Activated naive CD8-positive, alpha-beta T cell treated with anti-CD3 and anti-CD28 coated beads, Interleukin-2, amount 10 ng/mL, durations not matched to agents 7 days and 5 days (primary cell): ENCODE measurements at places on chromosomes 4 and X.

DNA sequence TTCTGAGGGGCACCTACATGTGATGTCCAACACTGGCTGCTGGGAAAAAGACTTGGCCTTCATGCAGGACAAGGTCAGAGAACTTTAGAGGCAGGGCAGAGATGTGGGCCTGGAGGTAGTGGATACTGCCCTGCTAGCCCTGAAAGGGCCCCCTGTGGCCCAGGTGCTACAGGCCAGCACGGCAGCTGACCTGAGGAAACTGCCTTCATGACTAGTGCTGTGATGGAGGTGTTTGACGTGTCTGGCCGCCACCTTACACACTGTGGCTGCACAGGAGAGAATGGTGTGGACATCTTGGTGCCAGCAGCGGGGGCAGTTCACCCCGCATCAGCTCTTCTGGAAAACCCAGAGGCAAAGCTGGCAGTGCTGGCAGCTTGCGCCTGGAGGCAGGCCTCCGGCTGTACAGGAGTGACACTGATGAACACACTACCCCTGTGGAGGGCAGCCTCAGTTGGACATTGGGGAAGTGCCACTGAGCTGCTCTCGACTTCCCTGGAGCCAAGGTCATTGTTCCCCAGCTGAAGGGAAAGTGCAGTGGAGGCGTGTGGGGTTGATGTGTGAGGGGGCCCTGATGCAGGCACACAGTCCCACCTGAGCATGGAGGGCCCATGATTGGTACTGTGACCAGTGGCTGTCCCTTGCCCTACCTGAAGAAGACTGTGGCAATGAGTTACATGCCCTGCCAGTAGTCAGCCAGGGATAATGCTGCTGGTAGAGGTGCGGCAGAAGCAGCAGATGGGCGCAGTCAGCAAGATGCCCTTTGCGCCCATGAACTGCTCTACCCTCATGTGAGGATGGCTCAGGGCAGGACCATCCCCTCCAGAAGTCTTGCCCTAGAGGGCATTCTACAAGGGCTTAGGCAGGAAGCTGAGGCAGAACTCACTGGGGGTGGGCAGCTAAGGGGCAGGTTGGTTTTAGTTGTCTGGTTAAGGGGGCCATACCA lies 36.9 kb downstream of the COQ2 start:
- no peak for DNase-seq
- H3K4me1 ChIP-seq: peaks cover 41% of the 10 kb centered on the region
- peaks cover 46% of the 10 kb centered on the region for H3K36me3 ChIP-seq

- no peaks in the 10 kb centered on the region for H3K36me3 ChIP-seq
- peaks cover 1% of the 10 kb centered on the region for H3K4me1 ChIP-seq
- DNase-seq: no peak
- peaks cover 3% of the 10 kb centered on the region for H3K27me3 ChIP-seq
Measured at GRCh38 chr4:113147498-113148111, 98.2 kb downstream of the ANK2 start.

- H3K4me1 ChIP-seq: peaks cover 55% of the 10 kb centered on the region
- no peak for DNase-seq
- H3K36me3 ChIP-seq: peaks cover 8% of the 10 kb centered on the region
- H3K4me3 ChIP-seq: peak overlapping the region; percentile 95
- H3K27me3 ChIP-seq: no peaks in the 10 kb centered on the region
- H3K27ac ChIP-seq: peak overlapping the region; percentile 97
Measured at GRCh38 chrX:19799319-19800182, 87.8 kb downstream of the SH3KBP1 start.

DNA sequence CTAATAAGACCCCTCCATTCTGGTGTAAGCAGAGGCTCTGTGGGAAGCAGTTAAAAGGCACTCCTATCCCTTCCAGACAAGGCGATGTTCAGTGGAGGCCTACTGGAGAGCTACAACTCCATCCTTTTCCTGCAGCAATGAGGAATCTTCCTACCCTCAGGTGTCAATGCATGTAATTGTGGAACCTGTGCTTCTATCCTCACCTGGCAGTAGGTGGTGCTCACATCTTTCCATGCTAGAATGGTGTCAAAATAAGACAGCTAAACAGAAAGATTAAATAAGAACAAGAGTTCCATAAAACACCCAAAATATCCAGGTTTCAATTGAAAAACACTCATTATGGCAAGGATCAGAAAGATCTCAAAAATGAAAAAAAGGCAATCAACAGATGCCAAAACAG lies 224.6 kb downstream of the IL15 start:
- no peaks in the 10 kb centered on the region for H3K27me3 ChIP-seq
- H3K36me3 ChIP-seq: no peaks in the 10 kb centered on the region
- no peak for DNase-seq
- no peaks in the 10 kb centered on the region for H3K4me1 ChIP-seq
- H3K4me3 ChIP-seq: no peak overlapping the region
- no peak overlapping the region for H3K27ac ChIP-seq

DNA sequence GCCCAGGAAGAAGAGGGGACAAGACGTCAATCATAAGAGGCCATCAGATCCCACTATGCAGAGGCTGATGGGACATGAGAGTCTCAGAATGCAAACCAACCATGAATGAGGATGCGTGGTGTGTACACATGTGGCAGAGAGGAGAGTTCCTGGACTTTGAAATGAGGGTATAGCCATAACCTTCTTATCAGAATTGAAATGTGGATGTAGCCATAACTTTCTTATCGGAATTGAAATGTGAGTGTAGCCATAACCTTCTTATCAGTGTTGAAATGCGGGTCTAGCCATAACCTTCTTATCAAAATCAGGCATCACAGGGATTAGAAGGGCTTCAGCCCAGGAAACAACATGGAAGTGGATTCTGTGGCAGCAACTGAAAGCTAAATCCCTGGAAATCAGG lies 415.5 kb upstream of the FAT1 start:
- no peaks in the 10 kb centered on the region for H3K4me1 ChIP-seq
- no peak overlapping the region for H3K4me3 ChIP-seq
- H3K27me3 ChIP-seq: no peaks in the 10 kb centered on the region
- no peak for DNase-seq
- H3K27ac ChIP-seq: no peak overlapping the region
- H3K36me3 ChIP-seq: no peaks in the 10 kb centered on the region

- H3K27ac ChIP-seq: no peak overlapping the region
- no peak overlapping the region for H3K4me3 ChIP-seq
- DNase-seq: no peak
- H3K4me1 ChIP-seq: no peaks in the 10 kb centered on the region
- no peaks in the 10 kb centered on the region for H3K36me3 ChIP-seq
Measured at GRCh38 chr4:95141361-95141760, 383.6 kb downstream of the BMPR1B start.

- H3K4me1 ChIP-seq: peaks cover 4% of the 10 kb centered on the region
- no peaks in the 10 kb centered on the region for H3K27me3 ChIP-seq
- no peak for DNase-seq
- H3K27ac ChIP-seq: no peak overlapping the region
- H3K4me3 ChIP-seq: peak overlapping the region; percentile 42
Measured at GRCh38 chrX:47573341-47574075, 8.7 kb upstream of the TIMP1 start.

GRCh38 chr4:135382280-135382959 lies 1180.8 kb upstream of the PABPC4L start:
- no peak for DNase-seq
- H3K4me1 ChIP-seq: no peaks in the 10 kb centered on the region
- no peaks in the 10 kb centered on the region for H3K36me3 ChIP-seq
- no peak overlapping the region for H3K27ac ChIP-seq
- H3K27me3 ChIP-seq: no peaks in the 10 kb centered on the region

DNA sequence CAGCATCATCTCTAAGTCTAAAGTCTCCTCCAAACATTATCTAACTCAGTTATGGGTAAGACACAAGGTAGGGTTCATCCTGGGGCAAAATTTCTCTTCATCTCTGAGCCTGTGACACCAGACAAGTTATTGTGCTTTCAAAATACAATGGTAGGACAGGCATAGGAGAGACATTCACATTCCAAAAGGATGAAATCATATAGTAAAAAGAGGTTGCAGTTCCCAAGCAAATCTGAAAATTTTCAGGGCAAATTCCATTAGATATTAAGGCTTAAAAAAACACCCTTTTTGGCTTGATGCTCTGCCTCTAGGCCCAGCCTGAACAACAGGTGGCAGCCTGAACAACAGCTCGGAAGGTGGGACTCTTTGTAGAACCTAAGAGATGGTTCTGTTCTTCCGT lies 448.3 kb upstream of the SLIT2 start:
- H3K4me3 ChIP-seq: no peak overlapping the region
- no peak overlapping the region for H3K27ac ChIP-seq
- no peaks in the 10 kb centered on the region for H3K4me1 ChIP-seq
- no peaks in the 10 kb centered on the region for H3K27me3 ChIP-seq
- no peaks in the 10 kb centered on the region for H3K36me3 ChIP-seq
- DNase-seq: no peak

DNA sequence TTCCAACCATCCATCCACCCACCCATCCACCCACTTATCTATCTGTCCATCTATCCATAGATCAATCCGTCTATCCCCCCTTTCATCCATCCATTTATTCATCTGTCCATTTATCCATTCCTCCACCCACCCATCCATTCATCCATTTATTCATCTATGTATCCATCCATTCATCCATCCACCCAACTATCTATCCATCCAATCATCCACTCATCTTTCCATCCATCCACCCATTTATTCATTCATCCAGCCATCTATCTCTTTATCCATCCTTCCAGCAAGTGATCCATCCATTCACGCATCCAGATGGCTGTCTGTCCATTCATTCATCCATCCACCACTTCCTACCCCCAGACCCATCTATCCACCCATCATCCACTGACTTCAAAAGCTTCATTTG lies 84.0 kb upstream of the CD99 start:
- H3K27me3 ChIP-seq: no peaks in the 10 kb centered on the region
- no peak for DNase-seq
- peaks cover 25% of the 10 kb centered on the region for H3K4me1 ChIP-seq

DNA sequence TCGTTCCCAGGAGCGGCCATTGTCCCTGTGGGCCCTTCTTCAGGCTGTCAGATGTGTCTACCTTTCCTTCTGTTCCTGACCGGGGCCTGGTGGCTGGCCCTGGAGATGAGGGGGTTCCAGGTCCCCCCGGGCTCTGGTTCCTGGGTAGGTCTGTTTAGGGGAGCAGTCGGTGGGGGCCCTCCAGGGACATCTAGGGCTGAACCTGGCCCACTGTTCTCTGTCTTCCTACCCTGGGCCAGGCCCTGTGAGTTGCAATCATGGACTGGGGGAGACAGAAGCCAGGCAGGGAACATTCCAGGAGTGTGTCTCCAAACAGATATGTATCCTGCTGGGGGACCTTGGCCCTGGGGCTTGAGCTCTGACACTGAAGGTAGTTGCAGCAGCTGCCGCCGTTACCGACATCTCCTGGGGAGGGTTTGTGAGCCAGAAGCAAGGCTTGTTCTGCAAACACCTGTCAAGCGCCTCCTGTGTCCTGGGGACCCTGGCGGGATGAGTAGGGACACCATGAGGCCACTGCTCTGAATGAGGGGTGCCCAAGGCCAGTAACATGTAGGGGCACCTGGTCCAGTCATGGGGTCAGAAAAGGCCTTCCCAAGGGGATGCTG lies 49.5 kb upstream of the ADRA2C start:
- no peak overlapping the region for H3K27ac ChIP-seq
- H3K4me1 ChIP-seq: no peaks in the 10 kb centered on the region
- H3K27me3 ChIP-seq: no peaks in the 10 kb centered on the region
- no peaks in the 10 kb centered on the region for H3K36me3 ChIP-seq

DNA sequence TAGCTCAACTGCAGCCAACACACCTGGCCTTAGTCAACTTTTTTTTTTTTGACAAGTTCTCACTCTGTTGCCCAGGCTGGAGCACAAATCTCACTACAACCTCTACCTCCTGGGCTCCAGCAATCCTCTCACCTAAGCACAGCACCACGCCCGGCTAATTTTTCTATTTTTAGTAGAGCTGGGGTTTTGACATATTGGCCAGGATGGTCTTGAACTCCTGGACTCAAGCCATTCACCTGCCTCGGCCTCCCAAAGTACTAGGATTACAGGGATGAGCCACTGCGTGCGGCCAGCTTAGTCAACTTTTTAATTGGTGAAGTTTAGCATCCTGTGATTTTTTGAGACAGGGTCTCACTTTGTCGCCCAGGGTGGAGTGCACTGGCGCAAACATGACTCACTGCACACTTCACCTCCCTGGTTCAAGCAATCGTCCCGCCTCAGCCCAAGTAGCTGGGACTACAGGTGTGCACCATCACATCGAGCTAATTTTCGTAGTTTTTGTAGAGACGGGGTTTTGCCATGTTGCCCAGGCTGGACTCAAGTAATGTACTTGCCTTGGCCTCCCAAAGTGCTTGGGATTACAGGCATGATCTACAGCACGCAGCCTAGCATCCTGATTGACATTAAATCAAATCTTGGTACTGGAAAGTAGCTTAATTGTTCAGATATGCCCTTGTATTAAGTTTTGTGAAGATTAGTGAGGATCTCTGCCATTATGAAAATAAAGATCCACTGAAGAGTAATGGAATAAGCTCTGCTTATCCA lies 8.3 kb downstream of the HNRNPDL start:
- no peak for DNase-seq
- H3K36me3 ChIP-seq: peaks cover 45% of the 10 kb centered on the region
- peaks cover 29% of the 10 kb centered on the region for H3K4me1 ChIP-seq
- H3K27ac ChIP-seq: no peak overlapping the region
- H3K27me3 ChIP-seq: peaks cover 12% of the 10 kb centered on the region

- no peak for DNase-seq
- H3K4me3 ChIP-seq: no peak overlapping the region
- H3K36me3 ChIP-seq: peaks cover 1% of the 10 kb centered on the region
Measured at GRCh38 chrX:38275615-38276014, 51.7 kb downstream of the RPGR start.

GRCh38 chr4:76694056-76694455 lies 203.9 kb downstream of the SOWAHB start:
- DNase-seq: no peak
- no peak overlapping the region for H3K4me3 ChIP-seq
- H3K36me3 ChIP-seq: peaks cover 2% of the 10 kb centered on the region
- H3K4me1 ChIP-seq: peaks cover 26% of the 10 kb centered on the region
- peaks cover 57% of the 10 kb centered on the region for H3K27me3 ChIP-seq
- no peak overlapping the region for H3K27ac ChIP-seq

- no peak for DNase-seq
- no peak overlapping the region for H3K4me3 ChIP-seq
- no peak overlapping the region for H3K27ac ChIP-seq
- H3K4me1 ChIP-seq: no peaks in the 10 kb centered on the region
- no peaks in the 10 kb centered on the region for H3K36me3 ChIP-seq
Measured at GRCh38 chr4:172983631-172984030, 185.0 kb upstream of the GALNT7 start.

DNA sequence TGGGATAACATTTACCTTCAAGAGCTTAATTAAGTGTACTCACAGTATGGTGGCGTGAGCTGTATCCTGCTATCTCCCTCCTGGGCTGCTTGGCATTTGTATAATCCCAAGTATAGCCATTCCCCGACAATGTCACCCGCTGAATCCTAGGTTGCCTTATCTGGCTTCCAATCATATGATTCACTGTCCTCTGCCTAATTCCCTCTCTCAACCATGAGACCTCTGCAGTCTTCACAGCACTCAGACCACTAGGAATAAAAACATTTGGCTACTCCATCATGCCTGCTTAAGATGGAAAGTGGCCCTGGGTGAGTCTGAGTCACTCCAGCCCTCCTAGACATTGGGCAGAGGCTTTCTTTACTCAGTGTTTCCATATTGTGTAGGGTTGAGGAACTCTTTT lies 28.9 kb upstream of the WDFY3 start:
- no peak overlapping the region for H3K27ac ChIP-seq
- no peaks in the 10 kb centered on the region for H3K27me3 ChIP-seq
- H3K36me3 ChIP-seq: no peaks in the 10 kb centered on the region
- H3K4me3 ChIP-seq: no peak overlapping the region

- H3K4me3 ChIP-seq: no peak overlapping the region
- H3K4me1 ChIP-seq: no peaks in the 10 kb centered on the region
- H3K27me3 ChIP-seq: no peaks in the 10 kb centered on the region
- no peak for DNase-seq
Measured at GRCh38 chr4:180455226-180455625, 1788.0 kb upstream of the TENM3 start.

GRCh38 chr4:26275281-26275680 lies 45.5 kb upstream of the RBPJ start:
- no peaks in the 10 kb centered on the region for H3K36me3 ChIP-seq
- H3K4me3 ChIP-seq: no peak overlapping the region
